ENCODE measurements at places on chromosomes 6 and 20.
A peak's percentile ranks its signal among the peaks of the same experiment; 100 is the strongest.

GRCh38 chr20:47781632-47782031 lies 3.6 kb downstream of the SULF2 start:
- no peak for DNase-seq

DNA sequence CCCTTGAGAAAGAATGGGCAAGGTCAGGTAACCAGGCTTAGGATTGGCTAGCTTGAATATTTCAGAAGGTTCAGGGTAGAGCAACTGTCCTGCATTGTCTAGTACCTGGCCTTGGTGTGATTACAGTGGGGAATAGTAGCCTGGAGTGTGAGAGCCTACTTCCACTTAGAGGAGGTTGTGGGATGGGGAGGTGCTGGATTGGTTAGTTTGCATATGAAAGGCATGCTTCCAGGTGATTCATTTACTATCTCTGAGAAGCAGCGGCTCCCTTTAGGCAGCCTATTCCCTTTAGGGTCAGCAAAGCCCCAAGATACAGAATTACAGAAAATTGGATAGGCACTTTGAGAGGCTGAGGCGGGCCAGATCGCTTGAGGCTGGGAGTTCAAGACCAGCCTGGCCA lies 25.0 kb upstream of the SCGN start:
- DNase-seq = no peak

GRCh38 chr6:14443629-14444268 lies 326.2 kb downstream of the CD83 start:
- no peak for DNase-seq

GRCh38 chr6:117469356-117469755 lies 13.1 kb upstream of the DCBLD1 start:
- DNase-seq = no peak

- peak; percentile 29 for DNase-seq
These were observed 72.1 kb downstream of the AFDN start for GRCh38 chr6:167898673-167899311.

- DNase-seq = no peak
These were observed 25.5 kb upstream of the SSTR4 start for GRCh38 chr20:23009636-23010035.

DNA sequence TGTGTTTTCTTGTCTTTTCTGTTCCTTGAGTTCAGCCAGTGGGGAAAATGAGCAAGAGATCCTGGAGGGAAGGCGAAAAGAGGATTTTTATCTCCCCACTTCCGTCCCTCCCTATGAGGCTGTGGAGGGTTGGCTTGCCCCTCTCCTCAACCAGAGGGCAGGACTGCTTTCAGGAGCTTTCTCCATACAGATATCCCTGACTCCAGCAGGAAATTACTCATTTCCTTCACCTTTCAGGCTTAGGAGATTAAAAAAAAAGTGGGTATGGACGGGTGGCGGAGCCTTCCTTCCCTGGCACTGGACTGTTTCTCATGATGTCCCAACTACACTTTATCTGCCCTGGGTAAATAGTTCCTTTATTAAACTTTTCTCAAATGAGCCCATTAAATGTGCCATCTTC lies 241.2 kb downstream of the FRK start:
- no peak for DNase-seq

DNA sequence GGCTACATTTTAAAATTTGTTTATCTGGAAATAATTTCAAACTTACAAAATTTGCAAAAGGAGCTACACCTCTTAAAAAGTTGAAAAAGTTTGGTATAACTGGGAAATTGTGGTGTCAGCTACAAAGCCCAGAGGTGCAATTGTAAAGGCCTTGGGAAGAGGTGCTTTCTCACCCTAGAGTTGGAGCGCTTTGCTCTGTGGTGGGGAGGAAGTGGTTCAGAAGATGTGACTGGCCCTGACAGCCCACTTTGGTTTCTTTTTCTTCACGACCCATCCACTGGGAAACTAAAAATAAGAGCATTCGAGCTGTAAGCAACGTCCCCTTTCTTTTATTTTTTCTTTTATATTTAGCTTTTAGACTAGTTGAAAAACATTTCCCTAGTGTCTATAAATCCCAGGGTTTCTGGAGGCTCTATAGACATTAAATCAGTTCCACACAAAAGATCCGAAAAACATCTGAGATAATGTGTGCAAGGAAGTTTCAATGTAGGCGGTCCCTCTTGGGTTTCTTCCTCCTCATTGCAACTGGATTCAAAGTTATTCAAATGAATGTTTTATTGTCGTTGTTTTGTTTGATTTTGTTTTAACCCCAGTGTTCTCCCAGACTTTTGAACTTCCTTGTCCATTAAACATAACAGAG lies 397.8 kb downstream of the KIF16B start:
- no peak for DNase-seq

- DNase-seq = no peak
These were observed 62.3 kb upstream of the SYNDIG1 start for GRCh38 chr20:24407151-24407550.

DNA sequence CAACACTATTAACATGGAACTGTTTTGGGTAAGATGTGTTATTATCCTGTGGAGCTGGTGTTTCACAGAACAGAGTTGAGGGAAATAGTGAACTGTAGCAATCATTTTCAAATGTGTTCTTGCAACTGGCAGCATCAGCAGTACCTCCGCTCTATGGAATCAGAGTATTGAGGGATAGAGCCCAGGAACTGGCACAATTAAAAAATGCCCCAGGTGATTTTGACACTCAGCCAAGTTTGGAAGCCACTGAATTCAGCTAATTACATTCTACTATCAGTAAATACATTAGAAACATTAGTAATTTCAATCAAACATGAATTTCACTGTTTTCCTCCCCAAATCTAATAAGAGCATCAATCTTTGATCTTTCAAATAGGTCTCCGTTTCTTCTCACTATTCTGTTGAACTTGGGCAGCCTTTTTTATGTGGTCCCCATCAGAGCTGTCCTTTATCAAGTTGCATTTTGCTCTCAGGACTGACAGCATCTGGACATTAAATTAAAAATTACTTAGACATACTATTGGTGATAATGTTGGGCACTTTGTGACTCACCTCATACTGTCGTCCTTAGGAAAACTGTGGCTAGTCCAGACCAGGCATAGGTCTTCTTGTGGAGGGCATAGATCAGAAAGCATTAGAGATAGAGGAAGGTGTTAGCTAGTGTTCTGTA lies 251.5 kb downstream of the DHX35 start:
- DNase-seq = no peak

GRCh38 chr6:126170433-126170832 lies 169.5 kb upstream of the CENPW start:
- no peak for DNase-seq

DNA sequence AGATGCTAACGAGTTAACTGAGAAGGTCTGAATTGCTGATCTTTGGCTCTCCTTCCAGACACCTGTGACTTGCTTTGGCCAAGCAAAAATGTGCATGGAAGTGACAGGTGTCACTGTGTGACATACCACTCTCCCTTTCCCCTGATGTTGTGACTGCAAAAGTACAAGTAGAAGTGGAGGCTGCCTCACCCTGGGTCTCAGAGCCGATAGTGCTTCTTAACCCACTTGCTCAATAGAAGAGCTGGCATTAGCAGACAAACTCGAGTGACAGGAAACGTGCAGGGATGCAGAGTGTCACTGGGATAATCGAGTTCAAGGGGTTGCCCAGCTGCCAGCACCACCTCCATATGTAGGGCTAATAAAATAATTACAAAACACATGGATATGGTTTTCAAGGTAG lies 16.4 kb upstream of the SPO11 start:
- no peak for DNase-seq

- peak; percentile 48 for DNase-seq
These were observed 4.7 kb upstream of the GJA1 start for GRCh38 chr6:121430514-121431460.

- DNase-seq = no peak
These were observed 28.2 kb upstream of the RIMS4 start for GRCh38 chr20:44838521-44838920.

DNA sequence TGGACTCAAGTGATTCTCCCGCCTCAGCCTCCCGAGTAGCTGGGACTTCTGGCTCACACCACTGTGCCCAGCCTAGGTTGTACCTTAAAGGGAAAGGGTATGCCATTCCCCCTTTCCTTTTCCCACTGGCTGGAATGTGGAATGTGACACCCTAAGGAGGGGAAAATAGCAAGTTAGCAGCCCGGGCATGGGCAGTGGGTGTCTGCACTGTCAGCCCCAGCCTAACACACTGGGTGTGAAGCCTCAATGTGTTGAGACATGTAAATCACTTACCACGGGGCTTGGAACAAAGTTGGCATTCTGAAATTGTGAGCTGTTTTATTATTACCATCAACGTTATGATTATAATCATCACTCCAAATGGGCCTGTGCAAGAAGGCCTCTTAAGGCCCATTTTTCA lies 80.8 kb upstream of the PTPN1 start:
- DNase-seq = no peak

DNA sequence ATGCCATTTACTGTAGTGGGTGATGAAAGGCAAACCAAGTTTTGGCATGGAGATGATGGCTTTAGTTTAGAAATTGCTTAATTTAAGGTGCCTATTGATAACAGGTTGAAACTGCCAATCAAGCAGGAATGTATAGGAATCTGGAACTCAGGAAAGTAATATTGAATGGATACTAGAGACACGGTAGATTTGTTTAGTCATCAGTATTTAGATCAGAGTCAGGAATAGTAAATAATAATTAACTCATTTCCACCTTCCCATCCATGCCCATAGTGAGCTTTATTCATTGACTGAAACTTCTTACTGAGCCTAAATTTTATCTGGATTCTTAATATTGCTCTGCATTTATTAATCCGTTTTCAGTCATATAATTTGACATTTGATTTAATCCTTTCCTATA lies 500.3 kb downstream of the NKAIN2 start:
- no peak for DNase-seq

DNA sequence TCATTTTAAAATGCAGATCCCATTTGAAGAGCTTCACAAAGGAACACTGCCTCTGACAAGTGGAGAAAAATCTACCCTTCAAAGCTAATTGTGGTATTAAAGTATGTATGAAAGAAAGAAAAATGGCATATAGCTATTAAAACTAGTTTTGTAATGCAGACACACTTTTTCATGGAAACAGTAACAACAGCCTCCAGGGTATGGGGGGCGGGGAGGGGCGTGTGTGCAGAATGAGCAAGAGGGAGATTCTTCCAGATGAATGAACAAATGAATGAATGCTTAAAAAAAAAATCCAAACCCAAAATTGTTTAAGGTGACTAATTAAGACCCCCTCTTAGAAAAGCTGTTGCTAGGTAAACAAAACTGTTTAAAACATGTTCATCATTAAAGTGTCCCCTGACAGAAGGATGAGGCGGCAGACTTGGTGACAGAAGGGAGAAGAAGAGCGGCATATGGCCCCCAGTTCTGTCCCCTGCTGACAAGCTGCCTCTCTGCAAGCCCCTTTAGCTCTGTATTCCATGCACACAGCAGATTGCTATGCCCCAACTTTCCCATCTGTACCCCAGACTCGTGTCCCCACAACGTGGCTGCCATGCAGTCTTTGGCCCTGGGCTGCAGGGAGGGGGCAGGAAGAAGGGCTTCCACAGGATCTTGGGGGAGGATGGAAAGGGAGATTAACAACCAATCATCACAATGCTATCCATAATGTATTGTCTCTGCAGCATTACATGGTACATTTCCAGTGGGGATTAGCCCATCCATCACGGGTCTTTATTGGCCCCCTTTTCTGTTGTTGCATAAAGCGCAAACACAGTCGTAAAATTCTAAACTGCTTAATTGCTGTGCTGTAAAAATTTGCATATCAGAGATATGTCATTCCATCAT lies 108.4 kb upstream of the OLIG3 start:
- no peak for DNase-seq

- DNase-seq = no peak
These were observed 46.9 kb downstream of the DACT2 start for GRCh38 chr6:168272415-168273325.

DNA sequence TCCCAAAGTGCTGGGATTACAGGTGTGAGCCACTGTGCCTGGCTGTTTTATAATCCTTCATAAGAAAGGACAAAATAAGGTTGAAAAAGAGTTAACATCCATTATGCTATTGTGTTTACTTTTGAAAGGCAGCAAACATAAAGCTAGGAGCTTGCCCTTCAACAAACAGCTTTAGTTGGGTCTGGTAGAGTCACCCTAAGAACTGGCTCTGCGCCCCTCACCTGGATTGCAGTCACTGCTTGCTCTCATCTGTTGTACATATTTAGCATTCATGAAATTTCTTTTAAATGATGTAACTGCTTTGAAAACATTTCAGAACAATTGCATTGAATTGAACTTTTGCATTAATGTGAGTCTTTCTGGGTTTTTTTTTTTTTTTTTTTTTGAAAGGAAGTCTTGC lies 38.9 kb downstream of the JARID2 start:
- peak; percentile 71 for DNase-seq

DNA sequence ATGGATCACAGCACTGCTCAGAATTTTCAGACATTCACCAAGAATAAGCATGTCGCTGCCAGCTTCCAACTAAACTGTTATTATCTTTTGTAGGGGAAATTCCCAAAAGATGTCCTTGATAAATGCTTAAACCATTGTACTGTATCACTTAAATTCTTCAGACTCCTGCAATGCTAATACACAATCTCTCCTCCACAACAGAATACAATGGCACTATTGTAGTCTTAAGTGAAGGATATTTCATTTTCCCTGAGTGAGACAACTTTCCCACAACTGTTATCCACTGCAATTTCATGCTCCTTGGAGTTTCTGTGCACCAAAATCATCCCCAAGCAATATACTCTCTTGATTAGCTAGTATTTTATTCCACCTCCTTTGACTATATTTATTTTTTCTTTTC lies 189.7 kb downstream of the COL9A1 start:
- no peak for DNase-seq

DNA sequence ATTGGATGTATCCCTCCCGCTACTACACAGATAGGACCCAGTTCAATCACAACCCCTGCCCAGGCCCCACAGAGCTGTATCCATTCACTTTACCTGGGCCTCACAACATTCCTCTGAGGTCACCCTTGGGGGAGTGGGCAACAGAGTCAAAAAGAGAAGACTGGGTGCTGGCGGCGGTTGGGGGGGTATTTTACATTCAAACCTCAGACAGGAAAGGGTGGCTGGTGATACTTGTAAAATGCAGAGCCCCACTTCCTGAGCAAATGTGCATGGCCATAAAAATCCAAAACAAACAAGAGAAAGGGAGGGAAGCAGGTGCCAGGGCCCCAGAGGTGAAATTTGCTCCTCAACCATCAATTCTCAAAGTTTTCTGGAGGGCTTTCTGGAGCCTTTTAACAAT lies 3.5 kb downstream of the LRFN2 start:
- no peak for DNase-seq

GRCh38 chr6:12277386-12277785 lies 12.8 kb upstream of the EDN1 start:
- no peak for DNase-seq

DNA sequence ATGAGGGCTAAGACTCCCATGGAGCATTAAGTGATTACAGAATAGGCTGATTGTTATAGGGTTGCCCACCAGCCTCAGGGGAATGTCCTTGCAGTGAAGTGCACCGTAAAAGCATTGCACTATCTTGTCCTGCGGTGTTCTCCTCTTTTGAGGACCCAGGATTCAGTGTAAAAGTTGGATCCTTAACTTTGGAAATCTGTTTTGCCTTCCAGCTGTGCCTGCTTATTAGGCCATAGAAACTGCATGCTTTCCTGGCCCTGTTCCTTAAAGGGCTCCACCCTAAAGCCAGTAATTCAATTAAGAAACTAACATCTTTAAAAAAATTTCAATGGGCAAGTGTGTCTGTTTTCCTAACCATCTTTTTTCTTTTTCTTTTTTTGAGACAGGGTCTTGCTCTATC lies 25.4 kb upstream of the NOTCH4 start:
- DNase-seq = no peak

- DNase-seq = no peak
These were observed 14.3 kb upstream of the MRAP2 start for GRCh38 chr6:84019141-84019841.

GRCh38 chr6:43454290-43454695 lies 1.1 kb downstream of the DLK2 start:
- no peak for DNase-seq

GRCh38 chr6:2970753-2971419 lies 481 bp downstream of the SERPINB6 start:
- DNase-seq = no peak

All from fibroblast of skin of right biceps (primary cell).